Smooth muscle cell of the coronary artery (primary cell): ENCODE measurements at places on chromosomes 12 and 14. TPM values are rescaled to one million over a fixed set of nuclear protein-coding genes. Genes with fewer than 3 reads are reported as not detected.

Gene CFAP251
- 1.5 and 2.3 TPM in 2 replicates for total RNA-seq

Gene CIDEB
- total RNA-seq, result 0.08 and 3.3 TPM in 2 replicates

Gene CCDC197
- total RNA-seq, result not detected in 2 replicates

Gene TAS2R8
- not detected in 2 replicates for total RNA-seq

Gene ARHGDIB
- 3.9 and 78.3 TPM in 2 replicates for total RNA-seq

Gene GRIP1
- total RNA-seq, result 0.23 and 1.8 TPM in 2 replicates

Gene GAS2L3
- 4.6 and 7.6 TPM in 2 replicates for total RNA-seq

Gene PRKAB1
- total RNA-seq, result 7.3 and 9.4 TPM in 2 replicates
